ENCODE measurements at places on chromosomes 11 and 22.
A peak's percentile ranks its signal among the peaks of the same experiment; 100 is the strongest.

DNA sequence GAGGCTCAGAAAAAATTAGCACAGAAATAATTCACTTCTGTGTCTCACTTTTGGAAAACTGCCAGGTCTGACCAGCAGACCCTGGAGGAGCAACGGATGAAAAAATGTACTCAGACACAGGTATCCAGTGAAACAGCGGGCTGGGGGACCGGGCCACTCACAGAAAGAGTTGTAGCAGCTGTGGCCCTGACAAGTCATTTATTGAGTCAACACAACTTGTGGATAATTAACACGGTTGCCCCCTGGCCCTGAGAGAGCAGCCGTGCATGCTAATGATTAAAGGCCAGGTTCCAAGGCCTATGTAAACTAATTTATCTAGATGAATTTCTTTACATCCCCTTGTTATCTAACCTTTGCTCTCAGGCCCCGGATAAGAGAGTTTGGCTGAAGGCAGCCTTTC lies 131.3 kb downstream of the AASDHPPT start:
- DNase-seq = peak; percentile 39

DNA sequence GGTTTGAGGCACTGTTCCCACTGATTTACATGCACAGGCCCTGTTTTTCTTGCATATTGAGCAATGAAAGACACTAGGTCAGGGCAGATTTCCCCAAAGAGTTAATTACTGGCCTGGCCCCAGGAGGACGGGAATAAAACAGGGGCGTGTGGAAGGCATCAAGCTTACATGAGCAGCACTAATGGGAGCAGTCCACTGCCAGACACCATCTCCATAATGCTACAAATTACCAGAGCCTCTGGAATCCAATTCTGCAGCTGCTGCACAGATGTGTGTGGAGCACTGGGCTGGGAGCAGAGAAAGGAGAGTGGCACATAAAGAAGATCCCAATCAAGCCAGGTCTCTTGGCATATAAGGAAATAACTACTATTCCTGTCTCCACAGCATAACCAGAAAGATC lies 96.9 kb downstream of the CCDC34 start:
- DNase-seq = no peak

DNA sequence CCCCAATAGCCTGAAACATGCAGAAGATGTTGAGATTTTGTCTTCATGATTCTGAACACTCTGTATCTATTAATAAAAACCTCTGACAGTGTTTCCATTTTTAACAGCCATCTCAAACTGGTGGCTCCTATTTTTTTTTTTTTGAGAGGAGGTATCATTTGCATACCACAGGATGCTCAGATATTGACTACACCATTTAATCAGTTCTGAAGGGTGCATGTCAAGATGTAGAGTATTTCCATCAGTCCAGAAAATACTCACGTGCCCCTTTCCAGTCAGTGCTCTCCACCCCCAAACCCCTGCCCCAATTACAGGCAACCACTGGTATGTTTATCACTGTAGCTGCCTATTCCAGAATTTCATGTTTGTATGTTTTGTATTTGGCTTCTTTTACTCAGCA lies 85.3 kb upstream of the SORL1-AS1 start:
- no peak for DNase-seq

- no peak for DNase-seq
Observed at GRCh38 chr11:123543797-123544196, 110.6 kb downstream of the SCN3B start.

DNA sequence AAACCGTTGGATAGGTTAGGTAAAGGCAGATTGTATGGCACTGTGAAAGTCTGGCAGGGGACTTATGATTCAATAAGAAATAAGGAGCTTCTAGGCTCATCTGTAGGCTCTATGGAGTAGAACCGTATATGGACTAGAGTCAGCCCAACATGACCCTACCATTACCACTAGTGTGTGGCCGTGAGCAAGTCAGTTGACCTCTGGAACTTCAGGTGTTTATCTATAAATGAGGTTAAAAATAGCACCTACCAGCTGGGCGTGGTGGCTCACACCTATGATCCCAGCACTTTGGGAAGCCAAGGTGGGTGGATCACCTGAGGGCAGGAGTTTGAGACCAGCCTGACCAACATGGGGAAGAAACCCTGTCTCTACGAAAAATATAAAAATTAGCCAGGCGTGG lies 4.4 kb downstream of the HINFP start:
- DNase-seq = no peak

DNA sequence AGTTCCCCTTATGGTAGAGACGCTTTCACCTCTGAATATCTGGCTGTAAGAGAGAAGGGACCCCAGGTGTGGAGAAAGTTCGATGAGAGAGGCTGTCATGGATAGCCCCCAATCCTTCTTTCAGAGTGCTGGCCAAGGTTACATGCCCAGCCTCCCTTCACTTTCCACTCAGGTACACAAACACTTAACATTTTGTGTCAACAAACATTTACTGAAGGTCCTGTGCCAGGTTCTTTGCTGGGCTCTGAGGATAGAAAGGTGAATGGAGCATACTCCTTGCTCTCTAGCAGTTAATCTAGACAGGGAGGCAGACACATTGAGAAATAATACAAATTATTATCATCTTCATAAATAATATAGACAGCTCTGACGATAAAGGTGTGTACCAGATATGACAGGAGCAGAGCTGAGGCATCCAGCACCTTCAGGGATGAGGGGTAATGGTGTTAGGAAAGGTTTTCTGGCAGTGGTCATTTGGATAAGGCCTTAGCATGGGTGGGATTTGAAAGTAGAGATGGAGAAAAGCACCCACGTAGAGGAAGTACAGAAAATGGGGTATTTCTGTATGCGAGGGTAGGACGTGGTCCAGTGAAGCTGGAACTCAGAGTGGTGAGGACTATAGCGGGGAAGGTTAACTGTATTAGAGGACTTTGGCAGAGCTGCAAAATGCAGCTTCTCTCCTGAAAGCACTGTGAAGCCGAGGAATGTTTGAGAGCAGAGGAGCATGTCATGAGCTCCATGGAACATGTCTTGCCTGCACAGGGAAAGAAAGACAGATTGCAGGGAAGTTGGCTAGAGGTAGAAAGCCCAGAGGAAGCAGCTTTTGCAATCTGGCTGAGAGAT lies 19.6 kb downstream of the PPFIBP2 start:
- DNase-seq = no peak

GRCh38 chr11:111360150-111361043 lies 18.7 kb downstream of the POU2AF1 start:
- no peak for DNase-seq

DNA sequence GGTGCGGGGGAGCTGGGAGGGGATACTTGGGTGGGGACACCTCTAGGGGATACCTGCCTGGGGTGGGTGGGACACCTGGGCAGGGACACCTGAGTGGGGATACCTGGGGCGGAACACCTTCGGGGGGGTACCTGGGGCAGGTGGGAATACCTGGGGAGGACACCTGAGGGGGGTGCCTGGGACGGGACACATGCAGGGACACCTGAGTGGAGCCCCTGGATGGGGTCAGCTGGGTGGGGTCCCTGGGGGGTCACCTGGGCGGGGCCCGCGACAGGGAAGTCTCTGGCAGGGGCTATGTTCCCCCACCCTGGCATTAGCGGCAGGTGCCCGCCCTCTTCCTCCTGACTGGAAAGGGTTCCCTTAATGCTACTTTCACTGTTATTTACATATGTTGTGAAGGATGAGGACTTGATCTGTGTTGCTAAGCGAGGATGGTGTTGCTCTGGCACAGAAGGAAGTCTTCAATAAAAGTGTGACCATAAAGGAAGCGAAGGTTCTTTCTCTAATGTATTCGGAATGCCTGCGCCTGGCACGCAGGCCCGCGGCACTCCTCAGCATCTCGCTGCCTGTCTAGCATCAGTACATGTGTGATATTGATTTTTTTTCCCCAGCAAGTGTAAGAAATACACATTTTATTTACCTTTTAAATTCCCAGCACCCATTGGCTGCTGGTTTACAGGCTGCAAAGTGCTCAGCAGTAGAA lies 801.7 kb downstream of the BRD1 start:
- no peak for DNase-seq

DNA sequence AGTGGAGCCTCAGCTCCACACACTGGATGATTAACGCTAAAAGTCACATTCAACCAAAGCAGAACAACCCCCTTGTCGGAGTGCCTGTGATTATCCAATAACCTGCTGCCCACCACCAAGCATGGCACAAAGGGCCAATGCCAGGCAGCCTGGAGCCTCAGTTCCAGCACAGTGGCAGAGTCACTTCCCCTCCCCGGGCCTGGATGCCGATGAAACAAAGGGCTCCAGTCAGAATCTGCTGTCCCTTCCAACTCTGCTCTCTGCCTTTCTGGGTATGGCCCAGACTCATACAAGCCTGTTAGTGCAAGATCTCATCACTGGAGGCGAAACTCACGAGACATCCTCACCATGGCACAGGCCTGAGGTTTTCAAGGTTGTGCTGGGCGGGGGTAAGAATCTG lies 52.1 kb downstream of the CLTCL1 start:
- no peak for DNase-seq

DNA sequence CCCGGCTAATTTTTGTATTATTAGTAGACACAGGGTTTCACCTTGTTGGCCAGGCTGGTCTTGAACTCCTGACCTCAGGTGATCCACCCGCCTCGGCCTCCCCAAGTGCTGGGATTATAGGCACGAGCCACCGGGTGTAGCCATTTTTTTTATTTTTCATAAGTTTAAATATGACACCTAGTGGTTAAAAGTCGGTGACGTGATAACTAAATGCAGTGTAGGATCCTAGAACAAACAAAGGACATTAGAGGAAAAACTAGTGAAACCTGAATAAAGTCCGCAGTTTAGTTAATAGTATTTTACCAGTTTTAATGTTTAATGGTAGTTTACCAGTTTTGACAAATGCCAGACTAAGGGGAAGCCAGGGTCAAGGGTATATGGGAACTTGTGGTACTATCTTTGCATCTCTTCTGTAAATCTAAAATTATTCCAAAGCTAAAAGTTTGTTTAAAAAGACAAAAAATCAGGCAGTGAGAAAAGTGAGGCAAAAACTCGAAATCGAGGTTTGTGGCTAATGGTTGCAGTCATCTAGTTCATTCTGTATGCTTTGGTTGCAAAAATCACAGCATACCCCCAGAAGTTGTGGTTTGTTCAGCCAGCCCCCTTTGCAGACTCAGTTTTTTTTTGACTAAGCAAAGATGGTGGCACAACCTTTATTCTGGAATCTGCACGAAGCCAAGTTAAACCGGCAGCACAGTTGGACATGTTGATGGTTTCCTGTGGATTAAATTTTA lies 29.6 kb downstream of the TOM1 start:
- DNase-seq = no peak

- no peak for DNase-seq
Observed at GRCh38 chr11:83306200-83307080, 20.3 kb upstream of the CCDC90B start.

GRCh38 chr11:129538323-129538722 lies 162.7 kb downstream of the BARX2 start:
- no peak for DNase-seq

DNA sequence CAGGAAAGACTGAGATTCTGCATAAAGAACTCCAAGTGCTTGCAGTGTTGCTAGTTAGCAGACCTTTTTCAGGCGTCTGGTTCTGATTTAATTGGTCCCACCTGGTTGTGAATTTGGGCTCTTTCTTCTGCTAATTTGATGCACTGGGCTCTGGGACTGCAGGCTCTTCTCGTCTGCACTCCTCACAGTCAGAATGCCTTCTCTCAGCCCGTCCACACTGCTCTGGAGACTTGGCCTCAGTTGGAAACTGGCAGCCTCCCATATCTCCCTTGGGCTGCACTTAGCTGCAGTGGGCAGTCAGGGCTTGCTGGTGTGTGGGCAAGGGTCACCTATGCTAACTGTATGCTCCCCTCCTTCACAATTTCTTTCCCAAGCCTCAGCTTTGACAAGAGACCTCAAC lies 1.5 kb downstream of the TRIM6 start:
- DNase-seq = no peak

DNA sequence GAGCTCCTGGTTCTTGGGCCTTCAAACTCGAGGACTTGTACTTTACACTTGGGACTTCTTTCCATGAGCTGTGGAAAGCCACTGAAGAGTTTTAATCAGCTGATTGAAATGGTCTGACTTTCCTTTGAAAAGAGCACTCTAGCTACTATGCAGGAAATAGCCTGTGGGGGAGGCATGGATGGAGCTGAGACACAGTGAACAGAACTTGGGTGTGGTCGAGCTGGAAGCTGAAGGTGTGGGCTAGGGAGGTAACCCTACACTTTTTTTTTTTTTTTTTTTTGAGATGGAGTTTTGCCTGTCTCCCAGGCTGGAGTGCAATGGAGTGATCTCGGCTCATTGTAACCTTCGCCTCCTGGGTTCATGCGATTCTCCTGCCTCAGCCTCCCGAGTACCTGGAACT lies 17.5 kb upstream of the CAPRIN1 start:
- DNase-seq = no peak

DNA sequence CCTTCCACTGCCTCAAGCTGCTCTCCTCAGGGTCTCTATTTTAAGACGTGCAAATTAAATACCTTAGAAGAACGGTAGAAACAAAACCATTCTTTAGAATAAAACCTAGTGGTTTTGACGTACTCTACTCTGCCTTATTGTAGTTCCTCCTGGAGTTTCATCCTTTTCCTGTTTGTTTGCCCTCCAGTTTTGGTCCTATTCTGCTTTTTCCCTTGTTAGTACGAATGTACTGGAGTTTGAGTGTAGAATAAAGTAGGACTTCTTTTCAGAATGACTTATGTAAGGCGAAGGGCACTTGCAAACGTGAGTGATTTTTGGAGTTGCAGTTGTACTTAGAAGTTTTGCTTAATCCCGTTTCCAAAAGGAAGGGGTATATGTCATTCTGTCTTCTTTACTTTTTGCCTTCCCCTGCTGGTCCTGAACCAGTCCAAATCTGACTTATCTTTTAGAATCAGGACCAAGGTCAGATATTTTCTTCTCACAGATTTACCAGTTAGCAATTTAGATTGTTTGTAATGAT lies 1.4 kb downstream of the SIK2 start:
- no peak for DNase-seq

- peak; percentile 68 for DNase-seq
Observed at GRCh38 chr11:19241260-19242178, 774 bp upstream of the E2F8 start.

GRCh38 chr22:32699001-32699582 lies 102.4 kb upstream of the TIMP3 start:
- DNase-seq = no peak

- DNase-seq = no peak
Observed at GRCh38 chr11:75398906-75399305, 412 bp upstream of the RPS3 start.

DNA sequence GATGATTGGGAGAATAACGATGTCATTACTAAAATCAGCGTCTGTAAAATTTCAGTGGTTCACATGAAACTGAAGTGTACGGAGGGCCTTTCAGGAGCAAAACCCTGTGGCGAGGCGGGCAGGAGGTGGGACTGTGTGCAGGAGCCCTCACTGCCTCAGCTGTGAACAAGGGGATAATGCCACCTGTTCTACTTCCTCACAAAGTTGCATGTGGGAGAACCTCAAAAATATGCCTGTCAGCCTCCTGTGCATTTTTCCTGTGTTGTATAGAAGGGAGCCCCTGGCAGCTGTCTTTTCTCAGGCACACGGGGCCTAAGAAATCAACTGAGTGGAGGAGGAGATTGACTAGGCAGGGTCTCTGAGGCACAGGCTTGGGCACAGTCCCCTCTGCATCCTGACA lies 43.0 kb upstream of the MYO18B start:
- DNase-seq = no peak
